Islet precursor cell (in vitro differentiated cells): ENCODE measurements at places on chromosomes 5 and 9.

DNA sequence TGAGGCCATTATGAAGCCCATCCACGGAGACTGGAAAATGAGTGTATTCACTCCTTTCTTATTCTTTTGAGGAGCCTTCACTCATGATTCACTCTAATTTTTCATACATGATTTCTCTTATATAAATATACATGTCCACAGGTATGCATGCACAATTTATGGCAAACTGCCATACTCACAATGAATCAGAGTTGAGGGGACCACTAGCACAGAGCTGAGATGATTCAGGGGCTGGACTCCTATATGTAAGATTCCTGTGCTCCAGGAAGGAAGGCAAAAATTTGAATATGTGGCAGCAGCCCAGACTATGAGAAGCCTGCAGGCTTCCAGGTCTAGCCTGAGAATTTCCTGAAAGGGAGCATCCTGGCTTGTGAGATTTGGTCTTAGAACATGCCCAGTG, 484.6 kb downstream of the PRELID2 start:
- no peak for DNase-seq

DNA sequence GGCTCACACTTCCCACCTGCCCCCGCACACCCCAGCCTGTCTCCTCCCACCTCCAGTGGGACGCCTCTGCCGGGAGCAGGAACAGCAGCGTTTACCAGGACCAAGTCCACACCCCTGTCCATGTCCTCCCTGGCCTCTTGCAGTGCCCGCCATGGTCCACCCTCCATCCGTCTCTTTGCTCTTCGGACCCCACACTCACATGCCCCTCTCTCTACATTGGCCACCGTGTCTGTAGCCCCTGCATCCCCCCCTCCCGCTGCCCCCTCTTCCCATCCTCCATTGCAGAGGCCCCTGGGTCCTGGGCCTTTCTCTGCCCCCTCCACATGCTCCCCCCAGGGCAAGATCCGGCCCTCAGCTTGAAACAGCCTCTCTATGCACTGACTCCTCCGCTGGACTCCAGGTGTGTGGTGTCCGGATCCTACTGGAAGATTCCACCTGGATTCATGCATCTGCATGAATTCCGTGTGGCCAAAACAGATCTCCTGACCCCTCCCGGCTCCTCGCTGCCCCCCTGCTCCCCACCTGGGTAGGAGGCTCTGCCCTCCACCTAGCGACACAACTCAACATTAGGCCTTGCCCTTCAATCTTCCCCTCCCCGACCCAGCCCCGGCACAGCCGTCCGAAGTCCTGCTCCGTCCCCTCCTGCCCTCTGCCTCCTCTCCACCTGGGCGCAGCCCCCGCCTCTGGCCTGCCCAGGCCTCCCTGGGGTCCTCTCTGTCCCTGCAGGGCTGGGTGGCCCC, 168.5 kb downstream of the OLFM1 start:
- DNase-seq: no peak

DNA sequence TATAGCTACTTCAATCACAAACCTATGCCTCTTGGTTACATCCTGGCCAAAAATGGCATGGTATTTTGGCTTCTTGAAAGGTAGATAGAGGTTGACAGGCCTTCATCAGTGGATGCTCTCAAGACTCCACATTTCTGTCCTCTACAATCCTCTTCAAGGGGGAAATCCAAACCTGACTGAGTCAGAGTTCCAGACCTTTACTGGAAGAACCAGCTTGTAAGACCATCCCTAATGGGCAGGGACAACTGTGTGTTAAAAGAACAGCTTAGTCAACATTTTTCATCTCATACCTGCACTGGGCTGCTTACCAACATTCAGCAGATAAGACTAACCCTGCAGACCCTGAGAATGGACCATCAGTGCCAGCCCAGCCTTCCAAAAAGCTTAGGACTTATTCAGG, 155.7 kb downstream of the CDK5RAP2 start:
- no peak for DNase-seq

- no peak for DNase-seq
Observed at GRCh38 chr5:42422656-42423280, 471 bp upstream of the GHR start.

GRCh38 chr5:122154910-122155309, 25.6 kb downstream of the ZNF474 start:
- peak; percentile 72 for DNase-seq

DNA sequence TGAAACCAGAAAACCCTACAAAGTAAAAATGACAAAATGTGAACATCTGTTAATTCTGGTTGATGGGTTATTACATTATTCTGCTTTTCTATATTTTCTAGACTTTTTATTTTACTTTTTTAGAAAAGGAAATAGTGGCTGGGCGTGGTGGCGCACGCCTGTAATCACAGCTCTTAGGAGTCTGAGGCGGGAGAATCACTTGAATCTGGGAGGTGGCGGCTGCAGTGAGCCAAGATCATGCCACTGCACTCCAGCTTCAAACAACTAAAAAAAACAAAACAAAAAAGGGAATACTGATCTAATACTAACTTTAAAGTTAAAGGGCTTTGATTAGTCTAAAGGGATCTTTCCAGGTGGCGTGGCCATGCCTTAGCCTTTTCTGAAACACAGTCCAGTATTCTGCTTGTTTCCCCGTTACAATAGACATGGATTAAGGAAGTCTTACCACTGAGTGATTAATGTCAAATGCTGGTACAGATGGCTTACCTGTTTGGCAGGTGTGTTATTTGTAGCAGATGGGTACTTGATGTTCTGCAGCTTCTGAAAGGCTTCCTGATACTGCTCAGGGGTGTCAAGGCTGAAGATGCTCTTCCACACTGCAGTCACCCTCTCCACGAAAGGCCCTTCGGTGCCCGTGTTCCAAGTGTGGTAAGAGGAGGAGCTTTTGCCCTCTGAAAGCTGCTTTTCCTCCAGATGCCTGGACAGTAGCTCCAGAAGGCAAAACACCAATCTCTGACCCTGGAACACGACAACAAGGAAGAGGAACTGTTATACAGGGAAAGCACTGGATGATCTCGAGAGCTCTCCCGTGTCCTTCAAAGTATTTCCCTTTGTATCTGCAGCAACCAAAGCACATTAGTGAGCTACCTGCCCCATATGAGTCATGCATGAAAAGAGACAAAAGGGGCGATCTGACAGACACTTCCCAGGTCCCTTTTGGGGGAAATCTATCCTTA, 37.5 kb downstream of the CNOT8 start:
- no peak for DNase-seq

- DNase-seq: no peak
Observed at GRCh38 chr5:53337827-53338226, 142.6 kb upstream of the FST start.

GRCh38 chr9:81592887-81593266, 96.5 kb downstream of the TLE1 start:
- DNase-seq: no peak

DNA sequence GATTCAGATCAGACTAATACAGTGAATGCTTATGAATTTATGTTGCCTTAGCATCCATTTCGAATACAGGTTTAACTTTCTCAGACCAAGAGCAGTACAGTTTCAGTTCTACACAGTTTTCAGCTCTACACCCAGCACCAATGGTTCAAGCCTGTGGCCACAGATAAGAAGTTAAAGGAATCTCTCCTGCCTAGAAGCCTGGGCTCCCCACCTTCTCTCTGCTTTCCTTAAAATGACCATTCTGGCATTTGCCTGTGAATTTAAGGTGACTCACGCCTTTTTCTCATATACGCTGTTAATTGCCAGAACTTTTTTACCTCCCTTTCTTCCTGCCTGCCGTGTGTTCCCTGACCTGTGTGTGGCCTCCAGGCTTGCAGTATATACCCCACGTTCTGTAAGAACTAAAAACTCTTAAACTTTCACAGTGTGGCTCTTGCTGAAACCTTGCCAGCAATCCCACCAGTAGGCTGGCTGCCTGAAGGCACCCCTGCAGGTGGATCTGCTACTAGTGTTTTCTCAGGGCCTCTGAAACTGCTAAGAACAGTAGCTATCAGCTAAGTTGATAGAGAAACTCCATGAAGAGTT, 692.8 kb upstream of the CDH18 start:
- peak; percentile 57 for DNase-seq

- no peak for DNase-seq
Observed at GRCh38 chr9:4780651-4781050, 12.1 kb upstream of the RCL1 start.

DNA sequence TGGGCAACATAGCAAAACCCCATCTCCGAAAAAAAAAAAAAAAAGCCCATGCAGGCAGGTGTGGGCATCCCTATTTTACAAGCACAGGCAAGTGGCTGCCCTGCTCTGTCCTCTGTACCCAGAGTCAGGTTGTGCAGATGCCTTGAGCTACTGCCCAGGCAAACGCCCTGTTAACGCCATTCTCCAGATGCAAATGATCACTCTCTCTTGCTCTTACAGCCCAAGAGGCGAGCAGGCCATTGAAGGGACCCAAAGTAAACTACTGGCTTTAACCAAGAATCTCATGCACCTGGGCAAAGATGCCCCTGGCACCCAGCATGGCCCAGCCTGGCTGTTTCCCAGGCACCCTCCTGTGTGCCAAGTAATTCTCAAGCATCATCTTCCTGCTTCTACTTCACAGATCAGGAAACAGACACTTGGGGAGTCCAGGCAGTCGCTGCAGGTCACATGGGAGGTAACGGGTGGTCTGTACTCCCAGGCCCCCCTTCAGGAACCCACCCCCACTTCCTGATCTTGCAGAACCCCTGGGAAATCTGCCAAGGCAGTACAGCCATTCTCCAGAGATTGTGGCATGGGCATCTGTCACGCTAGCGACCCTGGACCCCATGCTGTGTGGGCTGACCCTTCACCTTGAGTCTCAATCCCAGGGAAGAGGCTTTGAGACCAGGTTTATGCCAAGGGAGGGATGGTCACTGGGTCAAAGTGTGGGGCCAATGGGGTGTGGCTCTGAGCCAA, 14.2 kb downstream of the EEIG1 start:
- no peak for DNase-seq

DNA sequence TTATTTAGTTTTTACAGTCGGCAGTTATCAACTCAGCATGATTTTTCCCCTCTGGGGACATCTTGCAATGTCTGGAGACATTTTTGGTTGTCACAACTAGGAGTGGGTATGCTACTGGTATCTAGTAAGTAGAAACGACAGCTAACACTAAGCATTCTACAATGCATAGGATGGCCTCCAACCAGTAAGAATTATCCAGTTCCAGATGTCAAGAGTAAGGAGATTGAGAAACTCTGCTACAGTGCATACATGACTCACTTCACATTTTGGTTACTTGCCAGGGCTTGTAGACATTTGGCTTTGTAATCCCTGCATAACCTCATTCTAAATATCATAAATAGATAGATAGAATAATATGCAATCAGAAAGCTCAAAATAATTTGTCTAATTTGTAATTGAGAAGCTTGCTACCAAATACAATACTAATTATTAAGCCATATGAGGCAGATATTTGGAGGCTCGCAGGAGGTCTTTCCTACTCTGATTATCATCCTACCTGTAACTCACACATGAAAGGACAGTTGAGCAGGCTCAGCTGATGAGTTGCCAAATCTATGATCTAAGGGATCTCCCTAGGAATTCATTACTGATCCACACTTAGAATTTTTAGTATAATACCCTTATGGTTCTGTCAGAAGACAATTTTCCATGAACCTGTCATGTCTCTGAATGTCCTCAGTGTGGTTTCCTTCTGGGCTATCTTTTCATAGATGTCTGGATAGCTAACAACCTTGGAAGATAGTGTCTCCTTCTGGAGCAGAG, 346.9 kb upstream of the TLE4 start:
- no peak for DNase-seq

DNA sequence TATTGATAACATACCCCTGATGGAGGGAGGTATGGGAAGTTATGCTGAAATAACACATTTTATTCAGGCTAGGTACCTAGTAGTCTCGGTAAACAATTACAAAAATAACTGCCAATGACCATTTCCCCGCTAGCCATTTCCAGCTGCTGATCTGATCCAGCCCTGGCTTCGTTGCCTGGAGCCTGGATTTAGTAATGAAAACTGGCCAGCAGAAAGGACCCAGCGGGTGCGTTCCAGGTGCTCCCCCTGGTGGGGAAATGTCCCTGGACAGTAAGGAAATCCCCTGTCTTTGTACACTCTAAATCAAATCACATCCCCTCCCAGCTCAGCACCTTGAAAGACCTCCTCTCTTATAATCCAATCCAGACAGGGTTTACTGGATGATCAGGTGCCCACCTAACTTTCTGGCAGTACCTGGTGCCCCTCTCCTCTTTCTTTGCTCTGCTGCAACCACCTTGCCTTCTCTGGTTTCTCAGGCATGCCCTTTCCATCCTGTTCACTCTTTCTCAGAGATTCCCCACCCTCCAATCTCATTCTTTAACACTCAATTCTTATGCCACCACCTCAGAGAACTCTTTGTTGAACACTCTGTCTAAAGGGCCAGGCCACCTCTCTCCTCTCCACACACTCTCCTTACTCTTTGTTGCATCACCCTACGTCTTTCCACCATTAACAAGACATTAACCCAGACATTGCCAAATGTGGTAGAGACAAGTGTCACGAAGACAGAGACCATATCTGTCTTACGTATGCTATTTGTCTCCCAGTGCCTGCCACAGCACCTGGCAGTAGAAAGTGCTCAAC, 50.1 kb upstream of the SMAD5 start:
- DNase-seq: peak; percentile 88

DNA sequence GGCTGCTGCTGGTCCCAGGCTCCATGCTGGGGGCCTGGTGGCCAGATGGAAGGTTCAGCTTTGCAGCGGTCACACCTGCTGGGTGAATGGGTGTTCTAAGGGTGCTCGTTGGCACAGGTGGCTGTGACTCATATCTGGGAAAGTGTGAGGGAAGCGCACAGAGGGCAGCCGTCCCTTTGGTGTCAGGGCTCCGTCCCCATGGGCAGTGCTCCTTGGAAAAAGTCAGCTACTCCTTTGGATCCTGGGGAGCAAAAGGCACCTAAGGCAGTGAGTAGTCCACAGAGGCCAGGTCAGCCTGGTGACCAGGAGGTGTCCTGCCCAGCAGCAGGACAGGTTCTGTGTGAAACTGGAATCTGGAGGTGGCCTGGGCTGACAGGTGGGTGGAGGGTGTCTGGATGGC, 18.4 kb upstream of the GBGT1 start:
- no peak for DNase-seq

GRCh38 chr5:115461506-115462290, 82.9 kb downstream of the FEM1C start:
- DNase-seq: no peak

GRCh38 chr9:115599898-115600297, 481.9 kb upstream of the TNC start:
- no peak for DNase-seq

DNA sequence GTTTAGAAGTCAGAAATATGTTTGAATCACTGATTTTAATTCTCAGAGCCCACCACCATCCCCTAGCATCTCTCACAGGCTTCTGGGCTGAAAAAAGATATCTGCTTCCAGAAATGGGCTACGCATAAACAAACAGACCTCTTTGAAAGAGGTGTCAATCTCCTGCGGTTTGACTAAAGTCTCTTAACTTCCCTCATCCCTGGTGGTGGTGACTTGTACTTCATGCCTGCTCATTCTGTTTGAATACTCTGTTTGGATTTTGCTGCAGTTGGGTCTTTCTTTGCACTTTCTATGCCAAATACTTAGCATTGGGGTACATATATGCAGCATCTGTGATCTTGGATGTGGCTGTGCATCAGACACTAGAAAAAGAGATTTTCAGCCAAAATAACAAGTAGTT, 157.2 kb upstream of the ATP10B start:
- DNase-seq: no peak
